Thymus (tissue), 14 donors: ENCODE measurements at places on chromosomes 11 and 22.

- DNase-seq = no peak
Observed at GRCh38 chr11:16856022-16856471, 117.6 kb downstream of the C11orf58 start.

GRCh38 chr11:124886476-124886875 lies 11.2 kb downstream of the ROBO4 start:
- DNase-seq = no peak

- DNase-seq = no peak
Observed at GRCh38 chr22:31585161-31585859, 76.7 kb downstream of the PISD start.

DNA sequence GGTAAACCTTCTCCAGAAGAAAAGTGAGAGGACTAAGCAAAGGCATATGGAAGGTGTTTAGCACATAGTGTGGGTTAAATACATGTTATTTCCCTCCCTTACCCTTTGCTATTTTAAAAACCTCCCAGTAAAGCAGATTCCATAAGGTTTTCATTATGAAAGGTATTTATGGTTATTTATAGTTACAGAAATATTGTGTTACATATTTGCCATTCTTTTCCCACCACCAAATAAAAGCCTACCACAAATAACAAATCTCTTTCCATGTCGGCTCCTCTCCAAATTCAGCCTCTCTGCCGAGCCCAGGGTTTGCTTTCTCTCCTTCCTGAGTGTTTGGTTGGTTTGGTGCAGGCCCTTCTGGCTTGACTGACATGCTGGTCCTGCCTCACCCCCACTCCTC lies 64.4 kb downstream of the INSC start:
- no peak for DNase-seq

DNA sequence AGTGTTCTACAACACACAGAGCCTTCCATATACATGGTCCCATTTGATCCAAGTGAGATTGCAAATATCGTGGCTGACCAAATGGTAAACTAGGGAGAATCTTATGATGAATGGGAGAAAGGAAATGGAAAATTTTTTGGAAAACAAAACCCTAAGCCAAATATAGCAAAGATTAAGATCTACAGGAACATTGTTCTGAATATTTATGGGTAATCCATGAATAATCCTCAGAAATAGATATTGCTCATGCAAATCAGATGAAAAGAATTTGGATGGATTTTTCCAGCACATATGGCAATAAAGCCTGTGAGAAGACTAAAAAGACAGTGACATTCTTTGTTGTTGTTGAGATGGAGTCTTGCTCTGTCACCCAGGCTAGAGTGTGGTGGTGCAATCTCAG lies 21.7 kb upstream of the PRDM10 start:
- no peak for DNase-seq

DNA sequence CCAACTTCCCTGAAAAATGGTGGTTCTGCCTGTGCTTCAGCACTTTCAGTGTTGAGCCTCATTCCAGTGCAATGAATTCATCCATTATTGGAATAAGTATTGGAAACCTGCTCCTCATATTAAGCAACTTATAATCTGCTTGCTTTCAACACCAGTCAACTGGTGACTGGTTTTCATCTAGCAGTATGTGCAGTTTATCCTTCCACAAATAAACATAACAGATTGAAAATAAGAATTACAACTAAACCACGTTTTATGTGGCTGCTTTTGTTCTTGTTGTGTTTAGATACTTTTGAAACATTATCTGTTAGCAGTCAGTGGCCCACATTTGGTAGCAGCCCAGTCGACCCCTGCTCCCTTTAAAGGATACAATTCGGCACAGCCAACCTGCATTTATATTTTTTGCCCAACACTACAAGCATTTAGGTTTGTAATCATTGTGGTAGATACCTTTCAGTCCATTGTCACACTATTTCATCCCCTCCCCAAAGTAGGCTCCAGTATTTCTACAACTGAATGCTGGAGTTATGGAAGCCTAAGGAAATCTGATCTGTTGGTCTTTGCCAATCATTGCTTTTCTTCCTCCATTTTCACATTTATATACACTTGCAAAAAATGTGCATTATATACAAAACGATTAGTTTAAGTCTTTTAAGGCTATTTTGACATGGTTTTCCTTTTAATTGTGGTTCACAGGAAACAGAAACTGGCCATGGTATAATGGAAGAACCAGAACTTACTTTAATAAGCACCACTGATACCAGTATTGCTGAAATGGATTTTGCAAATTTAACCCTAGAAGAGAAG lies 13.1 kb downstream of the TAF1D start:
- no peak for DNase-seq

DNA sequence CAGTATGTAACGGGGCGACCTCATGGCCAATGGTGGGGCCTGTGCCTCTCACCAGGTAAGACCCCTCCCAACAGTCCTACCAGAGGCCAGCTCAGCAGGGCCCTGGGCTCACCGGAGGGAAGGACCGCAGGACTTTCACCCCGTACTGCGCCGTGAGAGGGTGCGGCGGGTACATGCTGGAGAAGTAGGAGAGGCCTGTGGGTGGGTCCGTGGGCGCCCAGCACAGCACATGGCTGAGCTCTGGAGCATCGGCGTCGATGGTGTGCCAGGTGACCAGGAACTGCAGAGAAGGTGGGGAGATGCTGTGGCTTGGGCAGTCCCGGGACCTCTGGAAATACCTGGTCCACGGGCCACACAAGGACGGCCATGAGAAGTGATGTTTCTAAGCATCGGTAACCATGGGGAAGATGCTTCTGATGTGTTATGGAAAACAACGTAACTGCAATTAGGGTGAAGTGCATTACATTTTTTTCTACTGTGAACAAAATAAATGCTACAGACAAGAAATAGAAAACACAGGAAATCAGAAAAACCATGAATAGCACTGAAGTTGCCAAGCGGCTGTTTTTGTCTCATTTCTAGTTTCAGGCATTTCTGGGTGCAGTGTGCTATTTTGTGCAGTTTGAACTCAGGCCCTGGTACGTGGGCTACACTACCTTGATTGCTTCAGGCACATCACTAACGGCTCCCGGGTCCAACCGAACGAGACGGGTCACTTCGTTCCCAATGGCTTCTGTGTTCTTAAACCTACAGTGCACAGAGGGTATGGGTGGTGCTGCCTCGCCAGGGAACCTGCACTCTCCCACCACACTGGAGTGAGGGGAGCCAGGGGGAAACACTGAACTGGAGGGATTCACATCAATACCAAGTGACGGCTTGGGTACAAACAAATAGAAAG lies 46.5 kb upstream of the SERPIND1 start:
- no peak for DNase-seq

- DNase-seq = no peak
Observed at GRCh38 chr11:72373163-72373562, 61.2 kb downstream of the CLPB start.

GRCh38 chr11:23111527-23111926 lies 251.3 kb upstream of the CCDC179 start:
- DNase-seq = no peak

DNA sequence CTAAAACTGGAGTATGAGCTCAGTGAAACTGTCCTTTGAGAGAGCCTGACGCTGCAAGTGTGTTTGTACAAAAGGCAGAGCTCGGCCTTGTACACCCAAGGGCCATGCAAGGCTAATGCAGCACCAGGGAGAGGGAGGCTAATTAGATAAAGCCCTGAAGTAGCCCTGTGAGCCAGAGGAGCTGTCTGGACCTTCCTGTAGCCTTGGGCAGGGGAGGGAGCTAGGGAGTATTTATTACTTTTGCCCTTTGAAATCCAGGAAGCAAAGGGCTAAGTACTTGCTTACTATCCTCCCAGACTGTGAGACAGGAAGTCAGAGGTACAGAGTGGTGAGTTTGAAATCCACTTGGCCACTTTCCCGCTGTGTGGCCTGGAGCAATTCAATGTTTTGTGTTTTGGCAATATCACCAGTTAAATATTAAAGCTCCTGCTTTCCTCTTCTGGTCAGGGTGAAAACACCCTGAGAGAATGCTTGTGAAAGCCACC lies 10.2 kb upstream of the LDHA start:
- DNase-seq = peak; percentile 13

- DNase-seq = no peak
Observed at GRCh38 chr11:96664110-96664509, 274.3 kb downstream of the JRKL start.

GRCh38 chr11:119776031-119776636 lies 47.1 kb upstream of the NECTIN1 start:
- no peak for DNase-seq
